Fibroblast of skin of left biceps (primary cell): ENCODE measurements at places on chromosomes 6 and 20.

DNA sequence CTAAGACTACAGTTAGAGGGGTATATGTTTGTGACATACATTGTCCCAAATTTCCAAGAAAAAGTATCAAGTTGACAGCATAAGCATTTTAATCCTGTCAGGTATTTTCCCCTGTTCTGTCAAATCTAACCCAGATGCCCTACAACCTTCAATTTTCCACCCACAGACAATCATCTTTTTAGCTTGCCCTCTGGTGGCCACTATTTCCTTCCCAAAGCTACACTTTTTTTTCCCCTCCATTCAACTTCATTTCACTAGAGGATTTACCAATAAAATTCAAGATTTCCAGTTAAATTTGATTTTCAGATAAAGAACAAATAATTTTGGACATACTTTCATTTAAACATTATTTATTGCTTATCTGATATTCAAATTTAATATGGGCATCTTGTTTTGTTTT is 286.6 kb downstream of the TENT5A start:
- no peak for DNase-seq

- peak; percentile 21 for DNase-seq
Observed at GRCh38 chr6:110102411-110102810, 77.1 kb downstream of the WASF1 start.

DNA sequence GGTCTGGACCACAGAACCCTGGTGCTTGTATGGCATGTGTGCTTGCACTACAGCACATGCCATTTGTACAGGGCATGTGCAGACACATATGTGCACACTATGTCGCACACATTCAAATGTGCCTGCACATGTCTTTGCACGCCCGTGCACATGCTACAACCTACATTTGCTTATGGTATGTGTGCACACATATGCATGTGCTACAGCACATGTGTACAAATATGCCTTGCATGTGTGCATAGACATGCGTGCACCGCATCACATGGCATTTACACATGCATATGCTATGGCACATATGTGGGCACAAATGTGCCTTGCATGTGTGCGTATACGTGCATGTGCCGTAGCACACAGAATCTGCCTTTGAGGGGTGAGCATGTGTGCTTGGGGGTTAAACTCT is 90.5 kb downstream of the DHX35 start:
- DNase-seq: no peak

GRCh38 chr6:2103765-2104523 is 141.5 kb downstream of the GMDS start:
- peak; percentile 22 for DNase-seq

GRCh38 chr6:107819217-107819616 is 4.9 kb downstream of the SCML4 start:
- DNase-seq: peak; percentile 9

DNA sequence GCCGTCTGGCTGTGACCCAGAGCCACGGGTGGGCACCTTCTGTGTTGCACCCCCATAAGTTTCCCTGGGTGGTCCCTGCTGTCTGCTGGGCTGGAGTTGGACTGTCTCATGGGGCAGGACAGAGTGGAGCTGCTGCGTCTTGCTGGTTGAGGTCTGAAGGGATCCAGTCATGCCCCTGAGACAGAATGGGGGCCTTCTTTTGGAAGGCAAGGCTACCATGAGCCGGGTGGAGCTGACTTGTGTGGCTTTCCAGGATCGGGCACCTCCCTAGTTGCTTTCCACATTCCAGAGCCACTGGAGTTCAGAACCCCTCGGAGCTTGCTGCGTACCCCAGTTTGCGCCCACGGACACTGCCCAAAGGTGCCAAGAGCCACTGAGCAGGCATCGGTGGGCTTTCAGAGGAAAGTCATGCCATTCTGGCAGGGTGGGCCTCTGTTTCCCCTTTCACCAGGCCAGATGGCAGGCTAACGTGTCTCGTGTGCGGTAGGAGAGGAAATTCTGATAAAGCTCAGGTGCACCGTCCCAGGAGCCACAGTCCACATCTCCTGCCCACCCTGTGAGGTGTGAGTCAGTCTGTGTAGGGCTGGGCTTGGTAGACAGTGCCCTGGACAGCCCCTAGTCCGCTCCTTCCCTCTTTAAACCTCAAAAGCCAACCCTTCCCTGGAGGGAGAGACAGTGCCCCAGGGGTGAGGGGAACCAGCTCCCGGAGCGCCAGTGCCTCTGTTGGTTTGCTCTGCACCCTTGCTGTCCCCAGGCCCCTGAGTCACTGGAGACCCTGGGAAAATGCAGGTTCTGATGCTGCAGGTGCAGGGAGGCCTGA is 125.3 kb downstream of the SYCP2 start:
- no peak for DNase-seq

DNA sequence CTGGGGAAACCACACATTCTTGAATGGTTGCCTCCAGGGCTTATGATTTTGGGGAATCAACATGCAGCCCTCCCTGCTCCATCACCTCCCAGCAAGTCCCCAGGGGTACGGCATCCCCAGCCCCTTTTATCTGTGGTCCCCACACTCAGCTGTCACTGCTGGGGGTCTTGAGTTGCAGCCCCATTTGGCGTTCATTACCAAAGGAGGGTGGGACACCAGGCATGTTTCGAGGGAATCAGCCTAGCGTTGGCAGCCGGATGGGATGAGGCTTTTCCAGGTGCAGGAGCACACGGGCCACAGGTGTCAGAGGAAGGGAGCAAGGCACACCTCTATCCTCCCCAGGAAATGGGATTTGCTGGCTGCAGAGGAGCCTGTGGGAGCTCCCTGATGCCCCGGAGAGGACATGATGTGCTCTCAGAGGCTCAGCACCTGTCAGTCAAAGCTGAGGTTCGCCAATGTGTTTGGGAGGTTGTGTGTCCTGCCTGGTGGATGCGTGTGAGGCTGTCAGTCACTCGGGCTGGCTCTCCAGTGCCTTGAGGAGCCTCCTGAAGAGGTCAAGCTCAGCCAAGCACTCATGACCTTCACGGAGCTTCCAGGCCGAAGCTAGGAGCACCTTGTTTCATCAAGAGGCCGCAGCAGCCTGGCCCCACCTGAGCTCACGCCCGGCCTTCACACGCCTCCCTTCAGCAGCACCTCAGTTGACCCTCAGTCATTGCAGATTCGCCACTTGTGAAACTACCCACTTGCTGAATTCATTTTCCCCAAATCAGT is 95.0 kb downstream of the ERMARD start:
- no peak for DNase-seq
